ENCODE measurements at places on chromosomes 16 and 17. TPM values are rescaled to one million over a fixed set of nuclear protein-coding genes. Genes with fewer than 3 reads are reported as not detected.

KRTAP1-4 gene
- total RNA-seq: not detected

CPD gene
- 63.6 TPM for total RNA-seq

POLR2A gene
- total RNA-seq: 151 TPM

FBXW10B gene
- total RNA-seq: 2.5 TPM

TMEM88 gene
- total RNA-seq: 39.2 TPM

CD300A gene
- not detected for total RNA-seq

OR1F1 gene
- not detected for total RNA-seq

C1QTNF1 gene
- 4.0 TPM for total RNA-seq

SLC6A2 gene
- not detected for total RNA-seq

TMEM11 gene
- total RNA-seq: 28.8 TPM

ATP2A1 gene
- 2.5 TPM for total RNA-seq

DNAAF8 gene
- 1.0 TPM for total RNA-seq

IL34 gene
- 0.23 TPM for total RNA-seq

TBKBP1 gene
- 11.7 TPM for total RNA-seq

MT1X gene
- total RNA-seq: 19.2 TPM

SPATA2L gene
- 7.4 TPM for total RNA-seq

KRTAP4-1 gene
- total RNA-seq: not detected

NTN3 gene
- 0.15 TPM for total RNA-seq

ANKS4B gene
- total RNA-seq: not detected

PRSS21 gene
- not detected for total RNA-seq

SEZ6L2 gene
- 2.4 TPM for total RNA-seq

EFCAB5 gene
- total RNA-seq: 0.40 TPM

CACNA1H gene
- not detected for total RNA-seq

TPSD1 gene
- not detected for total RNA-seq

NLGN2 gene
- 29.2 TPM for total RNA-seq

GRIN2A gene
- total RNA-seq: not detected

GPR179 gene
- total RNA-seq: not detected

RNF222 gene
- not detected for total RNA-seq

TBC1D3D gene
- 2.7 TPM for total RNA-seq

UMOD gene
- total RNA-seq: not detected

DNAJA3 gene
- total RNA-seq: 45.4 TPM

KRT33B gene
- not detected for total RNA-seq

DLX4 gene
- not detected for total RNA-seq

TLCD2 gene
- 2.1 TPM for total RNA-seq

NPIPA5 gene
- 11.3 TPM for total RNA-seq

CD300E gene
- total RNA-seq: not detected

Data from endothelial cell of umbilical vein (primary cell).